Prostate gland (tissue), 2 donors: ENCODE measurements at places on chromosomes 1 and 21.

DNA sequence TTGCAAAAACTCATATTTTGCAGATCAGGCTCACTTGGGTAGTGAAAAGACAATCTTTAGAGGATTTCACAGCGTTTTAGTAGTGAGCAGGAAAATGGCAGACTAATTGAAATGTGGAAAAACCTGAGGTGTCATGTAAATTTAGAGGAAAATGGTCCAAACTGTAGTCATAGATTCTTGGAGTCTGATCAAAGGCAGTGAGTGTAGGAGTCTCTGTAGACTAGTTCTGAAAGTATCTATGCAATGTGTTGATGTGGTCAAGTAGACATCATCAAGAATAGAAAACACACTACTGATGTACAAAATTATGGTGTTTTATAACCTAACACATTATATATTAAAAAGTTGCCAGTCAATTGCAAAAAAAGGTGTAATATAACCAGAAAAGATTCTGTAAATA lies 143.2 kb upstream of the C1orf105 start:
- H3K27ac ChIP-seq: no peak overlapping the region
- H3K4me3 ChIP-seq: no peak overlapping the region
- no peaks in the 10 kb centered on the region for H3K4me1 ChIP-seq
- no peaks in the 10 kb centered on the region for H3K36me3 ChIP-seq

DNA sequence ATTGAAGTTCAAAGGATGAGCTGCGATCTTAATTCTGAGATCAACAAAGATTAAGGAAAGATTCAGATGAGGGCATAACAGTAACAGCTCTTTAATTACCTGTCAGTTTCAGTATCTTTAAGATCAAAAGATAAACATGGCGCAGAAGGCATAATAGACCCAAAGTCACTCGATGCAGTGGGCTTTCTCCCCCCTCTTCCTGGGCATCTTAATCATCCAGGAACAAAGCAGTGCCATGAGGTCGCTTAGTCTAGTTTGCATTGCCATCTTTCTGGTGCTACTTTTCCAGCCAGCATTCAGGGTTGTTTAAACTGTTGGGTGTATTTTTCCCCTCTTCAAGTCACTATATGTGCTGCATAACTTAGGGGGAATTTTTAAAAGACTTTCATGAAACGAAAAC lies 72.3 kb downstream of the HUNK start:
- H3K4me1 ChIP-seq: no peaks in the 10 kb centered on the region
- H3K4me3 ChIP-seq: no peak overlapping the region
- H3K36me3 ChIP-seq: no peaks in the 10 kb centered on the region
- DNase-seq: no peak
- no peaks in the 10 kb centered on the region for H3K27me3 ChIP-seq
- H3K27ac ChIP-seq: no peak overlapping the region

- no peaks in the 10 kb centered on the region for H3K4me1 ChIP-seq
- no peak overlapping the region for H3K4me3 ChIP-seq
- H3K36me3 ChIP-seq: no peaks in the 10 kb centered on the region
Measured at GRCh38 chr1:194102607-194103006, 916.2 kb upstream of the B3GALT2 start.

- H3K4me1 ChIP-seq: no peaks in the 10 kb centered on the region
- no peaks in the 10 kb centered on the region for H3K36me3 ChIP-seq
- H3K27me3 ChIP-seq: no peaks in the 10 kb centered on the region
Measured at GRCh38 chr21:28877318-28877884, 115.3 kb downstream of the LTN1 start.

DNA sequence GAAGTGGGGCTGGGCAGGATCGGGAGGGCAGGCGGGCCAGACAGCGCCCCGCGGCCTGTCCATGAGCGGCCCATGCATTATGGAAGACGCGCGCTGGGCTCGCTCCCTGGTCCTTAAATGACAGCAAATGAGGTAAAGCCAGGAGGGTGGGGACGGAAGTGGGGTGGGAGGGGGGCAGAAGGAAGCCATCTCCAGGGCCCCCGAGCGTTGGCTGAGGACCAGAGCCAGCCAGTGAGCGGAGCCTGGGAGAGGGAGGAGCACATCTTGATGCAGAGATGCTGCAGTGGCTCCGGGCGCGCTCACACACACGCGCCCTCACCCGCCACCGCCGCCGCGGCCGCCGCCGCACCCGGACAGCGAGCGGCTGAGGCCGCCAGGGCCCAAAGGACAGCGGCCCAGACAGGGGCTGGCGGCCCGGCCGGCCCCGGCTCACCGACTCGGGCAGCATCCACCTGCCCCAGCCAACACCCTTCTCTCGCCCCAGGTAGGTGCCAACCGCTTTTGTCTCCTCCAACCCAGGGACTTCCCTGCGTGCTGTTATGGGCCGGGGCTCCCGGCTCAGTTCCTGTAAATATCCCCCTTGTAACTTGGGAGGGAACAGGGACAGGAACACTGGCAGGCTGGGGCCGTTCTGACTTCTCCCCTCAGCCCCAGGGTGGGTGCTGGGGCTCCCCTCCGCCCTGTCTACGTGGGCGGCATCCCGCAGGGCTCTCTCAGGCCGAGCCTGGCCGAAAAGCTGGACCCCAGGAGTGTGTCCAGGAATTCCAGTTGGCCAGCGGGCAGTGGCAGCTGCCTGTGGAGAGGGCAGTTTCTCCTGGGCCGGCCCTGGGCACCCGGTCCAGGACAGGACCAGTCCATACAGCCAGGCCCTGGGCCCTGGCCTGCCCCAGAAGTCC lies at the start of gene CNTN2:
TSS of gene CNTN2 (plus strand) at position 302 of the 896 bp plus-strand sequence. CDS start 9,974 bp downstream, outside the sequence.
- H3K36me3 ChIP-seq: no peaks in the 10 kb centered on the region
- peaks cover 18% of the 10 kb centered on the region for H3K27me3 ChIP-seq
- DNase-seq: no peak
- H3K4me1 ChIP-seq: no peaks in the 10 kb centered on the region
